ENCODE measurements at places on chromosomes 5 and 9.

DNA sequence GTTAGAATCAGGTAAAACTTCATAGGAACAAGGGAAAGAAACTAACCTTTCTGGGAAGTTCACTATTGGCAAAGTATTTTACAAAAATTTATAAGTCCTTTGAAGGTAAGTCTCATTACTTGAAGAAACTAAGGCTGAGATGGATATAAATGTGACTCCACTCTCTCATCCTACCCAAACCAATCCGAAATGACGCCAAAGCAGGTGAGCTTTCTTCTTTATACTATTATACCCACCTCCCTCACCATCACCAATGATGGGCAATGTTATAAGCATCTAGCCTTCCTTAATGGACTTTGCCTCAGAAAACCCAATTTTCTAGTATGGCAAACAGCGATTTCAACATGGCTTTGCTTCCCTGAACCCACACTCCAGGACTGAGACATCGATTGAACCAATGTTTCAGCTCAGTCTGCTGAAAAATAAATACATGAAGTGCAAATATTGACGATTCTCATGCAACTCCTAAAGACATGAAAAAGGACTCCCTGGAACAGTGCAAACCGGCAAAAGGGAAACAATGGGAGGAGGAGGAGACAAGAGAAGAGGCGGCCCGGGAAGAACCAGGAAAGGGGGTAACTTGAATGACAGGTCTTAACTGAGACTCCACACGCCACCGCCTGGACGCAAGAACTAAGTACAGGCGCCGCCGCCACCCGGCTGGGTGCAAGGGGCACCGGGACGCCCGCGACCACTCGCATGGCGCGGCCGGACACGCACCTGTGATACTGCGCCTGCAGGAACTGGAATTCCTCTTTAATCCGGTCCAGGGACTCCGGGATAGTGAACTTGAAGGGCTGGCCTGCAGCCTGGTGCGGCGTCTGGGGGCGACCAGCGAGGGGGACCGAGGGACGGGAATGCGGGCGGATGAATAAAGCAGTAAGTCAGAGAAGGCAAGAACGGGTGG is 2.5 kb downstream of the TLE1 start:
- DNase-seq: peak; percentile 11

- DNase-seq: no peak
These were observed 21.3 kb upstream of the SERINC5 start for GRCh38 chr5:80277191-80277590.

DNA sequence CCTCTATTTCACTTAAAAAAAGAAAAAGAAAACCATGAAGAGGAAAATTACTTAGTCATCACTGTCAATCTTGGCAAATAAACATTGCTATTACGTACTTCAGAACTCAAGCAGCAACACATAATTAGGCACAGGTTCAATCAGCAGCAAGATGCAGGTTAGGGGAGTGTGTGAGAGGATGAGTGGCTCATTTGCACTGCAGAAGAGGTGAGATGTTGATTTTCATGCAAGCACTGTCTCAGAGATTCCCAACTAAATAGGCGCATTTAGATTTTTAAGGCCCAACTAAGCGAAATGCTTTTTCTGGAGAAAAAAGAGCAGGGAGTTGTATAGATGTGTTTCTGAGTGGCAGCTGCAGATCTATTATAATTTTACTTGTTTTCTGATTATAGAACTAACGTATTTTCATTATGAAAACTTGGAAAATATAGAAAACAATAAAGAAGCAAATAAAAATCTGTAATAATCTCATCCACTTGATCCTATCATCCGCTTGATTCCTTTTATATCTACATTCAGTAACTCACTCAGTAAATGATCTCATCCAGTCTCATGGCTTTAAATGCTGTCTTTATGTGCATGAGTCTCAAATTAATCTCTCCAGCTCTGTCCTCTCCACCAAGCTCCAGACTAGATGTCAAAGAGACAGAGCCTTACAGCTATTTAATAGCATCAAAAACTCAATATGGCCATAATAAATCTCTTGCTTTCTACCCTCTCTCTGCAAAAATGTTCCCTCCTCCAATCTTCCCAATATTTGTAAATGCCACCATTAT is 162.5 kb downstream of the ZNF462 start:
- no peak for DNase-seq

DNA sequence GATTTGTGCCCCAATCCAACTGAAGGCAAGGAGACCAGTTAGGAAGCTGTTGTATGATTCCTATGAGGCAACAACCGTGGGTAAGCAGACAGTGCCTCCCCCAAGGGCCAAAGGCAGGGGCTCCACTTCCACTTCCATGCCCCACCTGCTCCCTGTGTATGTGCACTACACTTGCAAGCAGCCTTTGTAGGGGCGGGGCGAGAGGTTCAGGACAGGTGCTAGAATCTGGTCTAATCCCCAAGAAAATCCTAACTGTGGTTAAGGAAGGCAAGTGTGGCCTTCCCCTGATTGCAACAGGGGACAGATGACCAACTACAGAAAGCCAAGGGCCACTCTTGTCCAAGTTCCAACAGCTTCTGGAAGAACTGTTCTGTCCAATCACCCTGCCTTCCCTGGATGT is 41.7 kb downstream of the B4GALT1 start:
- DNase-seq: no peak

GRCh38 chr9:4266602-4267001 is 33.3 kb downstream of the GLIS3 start:
- DNase-seq: no peak

Data from SHP77 treated with DMSO at 0.1 percent for 48 hours (cell line).